ENCODE measurements at places on chromosomes 3 and 15.

GRCh38 chr3:158103887-158104327 is 2.3 kb downstream of the SHOX2 start:
- no peak for DNase-seq

DNA sequence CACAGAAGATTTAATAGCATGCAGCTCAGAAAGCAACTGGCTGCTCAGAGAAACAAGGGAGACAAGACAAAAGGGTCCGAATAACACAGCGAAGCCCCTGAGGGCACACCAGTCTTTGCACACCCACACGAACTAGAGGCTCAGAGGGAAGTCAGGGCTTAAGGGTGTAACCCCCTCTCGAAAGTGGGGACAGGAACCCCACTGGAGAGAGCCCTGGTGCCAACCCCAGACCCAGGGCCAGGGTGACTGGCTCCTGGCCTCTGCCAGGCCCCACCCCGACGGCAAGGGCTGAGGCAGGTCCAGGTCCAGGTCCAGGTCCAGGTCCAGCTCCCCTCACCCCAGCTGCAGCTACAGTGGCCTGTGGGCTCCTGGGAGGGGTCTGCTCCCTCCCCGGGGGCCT is 10.5 kb upstream of the PRR23E start:
- no peak for DNase-seq

- no peak for DNase-seq
Measured at GRCh38 chr3:52896151-52896550, 1.2 kb downstream of the STIMATE start.

- DNase-seq: no peak
Measured at GRCh38 chr3:180420804-180421203, 181.2 kb upstream of the TTC14 start.

DNA sequence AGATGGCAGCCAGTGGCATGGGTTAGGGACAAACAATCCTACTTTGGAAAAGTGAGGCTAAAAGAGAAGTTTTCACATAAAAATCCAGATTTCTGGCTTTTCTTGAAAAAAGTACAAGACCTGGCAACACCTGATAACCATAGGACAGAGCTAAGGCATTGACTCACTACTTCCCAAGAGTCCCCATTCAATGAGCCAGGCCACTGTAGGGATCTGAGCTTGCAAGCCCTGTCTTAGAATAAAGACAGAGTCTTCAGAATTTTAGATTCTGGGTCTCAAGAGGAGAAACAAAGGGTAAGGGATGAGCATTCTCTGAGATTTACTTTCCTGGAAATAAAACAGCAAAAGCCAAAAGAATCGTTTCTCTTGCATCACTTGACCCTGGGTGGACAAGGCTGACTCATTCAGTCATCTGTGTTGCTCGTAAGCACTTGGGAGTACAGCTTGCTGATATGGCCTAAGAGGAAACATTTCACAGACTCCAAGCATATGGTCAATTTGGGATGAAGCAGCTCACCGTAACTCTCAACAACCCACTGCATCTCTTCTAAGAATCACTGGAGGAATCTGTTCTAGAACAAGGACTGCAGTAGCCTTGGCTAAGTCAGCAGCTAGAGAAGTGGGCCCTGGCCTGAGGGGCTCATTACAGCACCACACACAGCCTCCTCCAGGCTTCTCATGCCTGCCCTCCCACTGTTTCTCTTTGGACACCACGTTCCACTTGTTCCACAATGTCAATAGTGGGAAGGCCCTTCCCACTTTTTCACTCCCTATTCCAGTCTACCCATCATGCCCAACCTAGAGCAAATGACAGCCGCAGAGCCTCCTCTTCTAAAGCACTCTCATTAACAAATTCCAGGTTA is 86.2 kb downstream of the RFTN1 start:
- no peak for DNase-seq

Data from CD4-positive, alpha-beta memory T cell (primary cell).